ENCODE measurements at places on chromosomes 2 and 18.

GRCh38 chr2:178891265-178891958 lies 84.2 kb upstream of the TTN start:
- DNase-seq, result peak; percentile 62

DNA sequence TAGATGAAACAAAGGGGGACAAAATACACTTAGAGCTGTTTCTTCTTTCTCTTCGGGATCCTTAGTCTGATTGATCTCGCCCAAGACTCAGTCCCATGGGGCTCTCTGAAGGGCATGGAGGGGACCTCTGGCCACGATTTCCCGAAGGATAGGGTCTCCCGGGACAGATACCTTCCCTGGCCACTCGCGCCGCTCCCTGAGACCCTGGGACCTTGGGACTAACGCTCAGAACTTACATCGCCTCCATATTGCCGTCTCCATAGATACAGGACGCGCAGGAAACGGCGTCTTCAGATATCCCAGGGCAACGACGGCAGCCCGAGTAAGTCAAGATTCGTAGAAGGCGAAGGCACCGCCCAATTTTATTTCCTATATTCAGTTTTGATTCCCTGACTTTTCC lies at the start of gene CFAP65:
Gene CFAP65 (minus strand): TSS at position 265 of the 400 bp plus-strand sequence. CDS start 2,468 bp downstream, outside the sequence.
- DNase-seq, result peak; percentile 51

DNA sequence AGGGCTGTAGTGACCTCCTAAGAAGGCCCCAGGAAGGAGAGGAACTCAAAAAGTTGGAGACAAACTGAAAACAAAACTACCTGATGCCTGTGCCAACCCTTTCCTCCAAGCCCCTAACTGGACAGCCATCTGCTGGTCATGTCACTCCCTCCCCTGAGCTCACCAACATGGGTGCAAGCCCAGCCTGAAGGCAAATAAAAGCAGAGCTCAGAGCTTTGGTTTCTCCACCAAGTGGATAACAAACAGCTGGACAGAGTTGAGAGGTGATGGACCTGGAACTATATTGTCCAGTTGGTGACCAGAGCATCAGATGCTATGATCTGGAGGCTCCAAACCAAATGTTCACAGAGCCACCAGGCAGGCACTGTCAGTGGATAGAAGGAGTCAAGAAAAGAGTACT lies 34.6 kb upstream of the MAL start:
- no peak for DNase-seq

- DNase-seq, result peak; percentile 59
Measured at GRCh38 chr2:227805578-227805977, 8.1 kb upstream of the CCL20 start.

DNA sequence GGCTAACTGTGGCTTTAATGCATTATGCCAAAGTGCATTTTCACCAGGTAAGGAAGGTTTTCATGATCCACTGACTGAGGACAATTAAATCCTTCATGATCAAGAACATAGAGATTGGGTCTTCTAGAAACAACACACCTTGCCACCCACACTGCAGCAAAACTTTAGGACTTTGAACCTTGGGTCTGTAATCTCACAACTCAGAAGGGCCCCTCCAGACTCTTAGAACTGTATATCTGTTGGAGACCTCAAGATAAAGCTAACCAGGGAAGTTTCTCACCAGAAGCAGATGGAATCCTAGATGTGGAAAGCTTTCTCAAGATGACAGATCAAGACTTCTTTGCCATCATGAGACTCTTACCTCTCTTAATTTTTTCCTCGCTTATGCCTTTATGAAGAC lies 42.5 kb upstream of the MAT2A start:
- no peak for DNase-seq

- DNase-seq, result peak; percentile 5
Measured at GRCh38 chr2:23008440-23008839, 376.5 kb upstream of the KLHL29 start.

DNA sequence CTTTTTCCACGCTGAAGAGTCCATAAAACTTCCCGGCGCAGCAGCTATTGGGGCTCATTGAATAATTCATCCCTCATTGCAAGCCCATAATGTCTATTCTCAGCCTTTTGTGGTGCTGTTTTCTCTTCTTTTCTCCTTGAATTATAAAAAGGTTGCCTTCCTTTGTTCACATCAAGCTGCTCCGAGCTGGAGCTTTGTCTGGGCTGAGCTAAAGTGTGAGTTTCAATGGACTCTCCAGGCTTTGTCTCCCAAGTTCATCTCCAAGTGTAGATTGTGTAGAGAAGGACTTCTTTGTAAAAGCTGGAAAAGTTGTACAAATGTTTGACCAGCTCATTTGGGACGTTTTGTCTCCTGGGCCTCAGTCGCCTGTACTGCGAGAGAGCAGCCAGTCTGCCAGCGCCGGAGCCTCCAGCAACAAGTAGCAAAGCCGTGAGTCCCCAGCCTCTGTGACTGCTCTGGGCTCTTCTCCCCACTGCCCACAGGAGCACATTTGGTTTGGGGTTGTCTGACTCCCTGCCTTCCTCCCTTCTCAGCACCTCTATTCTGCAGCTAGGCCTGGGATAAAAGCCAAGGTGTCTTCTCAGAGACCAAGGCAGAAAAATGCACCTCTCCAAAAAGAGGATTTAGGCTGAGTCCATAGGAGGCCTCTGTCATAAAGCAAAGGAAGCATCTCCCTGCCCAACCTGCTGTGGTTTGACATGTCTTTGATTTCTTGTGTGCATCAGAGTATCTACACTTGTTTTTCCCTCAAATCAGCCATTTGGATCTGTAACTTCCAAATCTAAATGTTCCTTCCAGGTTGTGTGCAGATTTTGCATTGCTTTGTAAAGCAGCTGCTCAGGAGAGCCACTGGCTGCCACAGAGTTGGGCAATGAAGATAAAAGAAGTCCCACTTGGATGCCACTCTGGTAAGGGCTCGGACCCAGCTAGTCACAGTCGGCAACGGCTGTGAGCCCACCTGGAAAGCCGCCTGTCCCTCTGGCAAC lies 6.4 kb downstream of the PAX3 start:
- DNase-seq, result no peak

DNA sequence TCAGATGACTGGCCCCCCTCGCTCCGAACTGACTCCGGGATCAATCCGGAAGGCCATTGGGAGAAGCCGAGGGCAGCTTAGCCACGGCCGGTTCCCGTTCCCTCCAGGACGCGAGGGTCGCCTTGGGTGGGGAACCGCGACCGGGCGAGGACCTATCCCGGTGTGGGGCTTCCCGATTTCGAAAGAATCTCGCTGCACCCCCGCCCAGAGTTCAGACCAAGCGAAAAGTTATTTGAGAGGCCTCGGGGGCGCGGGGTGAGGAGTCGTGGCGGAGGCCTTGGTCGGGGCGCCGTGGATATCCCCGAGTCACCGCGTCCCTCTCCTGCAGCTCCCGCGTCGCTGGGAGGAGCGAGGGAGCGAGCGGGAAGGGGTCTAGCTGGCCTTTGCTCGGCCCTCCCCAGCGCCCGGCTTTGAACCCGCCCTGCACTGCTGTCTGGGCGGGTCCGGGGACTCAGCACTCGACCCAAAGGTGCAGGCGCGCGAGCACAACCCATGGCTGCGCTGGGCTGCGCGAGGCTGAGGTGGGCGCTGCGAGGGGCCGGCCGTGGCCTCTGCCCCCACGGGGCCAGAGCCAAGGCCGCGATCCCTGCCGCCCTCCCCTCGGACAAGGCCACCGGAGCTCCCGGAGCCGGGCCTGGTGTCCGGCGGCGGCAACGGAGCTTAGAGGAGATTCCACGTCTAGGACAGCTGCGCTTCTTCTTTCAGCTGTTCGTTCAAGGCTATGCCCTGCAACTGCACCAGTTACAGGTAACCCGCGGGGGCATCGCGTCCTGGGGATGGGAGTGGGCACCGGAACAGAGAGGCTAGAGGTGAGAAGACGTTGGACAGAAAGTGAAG lies at the start of gene CYP27A1:
Gene CYP27A1 (plus strand): TSS at position 457 of the 837 bp plus-strand sequence. CDS start 36 bp downstream, at position 493.
- no peak for DNase-seq

- DNase-seq, result peak; percentile 11
Measured at GRCh38 chr2:194867328-194867727, 789.7 kb upstream of the SLC39A10 start.

- no peak for DNase-seq
Measured at GRCh38 chr2:58378152-58378551, 137.0 kb upstream of the FANCL start.

- no peak for DNase-seq
Measured at GRCh38 chr18:63472380-63472779, 4.4 kb upstream of the SERPINB5 start.

DNA sequence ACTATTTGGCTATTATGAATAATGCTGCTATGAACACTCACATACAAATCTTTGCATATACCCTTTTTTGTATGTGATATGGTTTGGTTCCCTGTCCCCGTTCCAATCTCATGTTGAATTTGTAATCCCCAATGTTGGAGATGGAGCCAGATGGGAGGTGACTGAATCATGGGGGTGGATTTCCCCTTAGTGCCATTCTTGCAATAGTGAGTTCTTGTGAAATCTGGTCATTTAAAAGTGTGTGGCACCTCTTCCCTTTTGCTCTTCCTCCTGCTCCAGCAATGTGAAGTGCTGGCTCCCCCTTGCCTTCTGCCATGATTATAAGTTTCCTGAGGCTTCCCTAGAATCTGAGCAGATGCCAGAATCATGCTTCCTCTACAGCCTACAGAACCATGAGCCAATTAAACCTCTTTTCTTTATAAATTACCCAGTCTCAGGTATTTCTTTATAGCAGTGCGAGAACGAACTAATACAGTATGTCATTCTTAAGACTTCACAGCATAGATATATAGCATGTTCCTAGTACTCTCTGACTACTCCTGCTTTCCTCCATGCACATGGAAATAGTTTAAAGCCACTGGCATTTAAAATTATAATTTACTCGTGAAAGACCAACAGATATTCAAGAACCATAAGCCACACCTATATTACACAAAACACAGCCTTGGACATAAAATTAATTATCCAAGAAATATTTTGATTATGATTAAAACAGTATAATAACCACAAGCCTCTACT lies 75.2 kb downstream of the COBLL1 start:
- no peak for DNase-seq

DNA sequence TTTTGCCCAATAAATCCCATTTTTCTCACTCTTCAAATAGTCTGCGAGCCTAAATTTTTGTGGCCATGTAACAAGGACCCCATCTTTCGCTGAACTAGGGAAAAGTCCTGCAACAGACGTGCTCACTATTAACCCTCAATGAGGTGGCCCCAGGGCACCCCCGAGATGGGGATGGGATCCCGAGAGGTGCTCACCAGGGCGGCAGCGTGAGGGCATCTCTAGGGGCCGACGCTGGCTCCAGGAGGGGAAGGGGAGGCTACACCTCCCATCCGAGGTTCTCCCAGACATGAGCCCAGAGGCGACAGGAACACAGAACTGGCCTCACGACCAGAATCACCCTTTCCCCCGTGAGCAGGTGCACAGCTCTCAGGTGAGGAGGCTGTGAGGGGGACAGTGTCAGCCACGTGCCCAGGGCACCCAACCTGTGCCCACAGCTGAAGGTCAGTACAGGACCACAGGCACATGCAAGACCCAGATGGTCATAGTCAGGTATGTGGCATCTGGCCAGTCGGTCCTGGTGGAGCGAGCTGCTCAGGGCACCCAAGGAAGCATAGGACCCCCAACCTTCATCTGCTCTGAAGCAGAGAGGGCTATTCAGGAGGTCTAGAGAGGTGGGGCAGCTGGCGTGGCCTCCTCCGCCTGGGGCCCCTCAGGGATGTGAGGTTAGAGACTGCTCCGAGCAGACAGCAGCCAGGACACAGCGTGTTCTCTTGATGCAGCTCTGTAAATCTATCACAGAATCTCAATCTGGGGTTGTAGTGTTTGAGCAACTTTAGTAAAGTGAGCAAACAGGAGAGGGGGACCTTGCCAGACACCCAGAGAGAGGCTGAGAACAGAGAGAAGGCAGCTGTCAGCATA lies 62.8 kb downstream of the PXDN start:
- no peak for DNase-seq

DNA sequence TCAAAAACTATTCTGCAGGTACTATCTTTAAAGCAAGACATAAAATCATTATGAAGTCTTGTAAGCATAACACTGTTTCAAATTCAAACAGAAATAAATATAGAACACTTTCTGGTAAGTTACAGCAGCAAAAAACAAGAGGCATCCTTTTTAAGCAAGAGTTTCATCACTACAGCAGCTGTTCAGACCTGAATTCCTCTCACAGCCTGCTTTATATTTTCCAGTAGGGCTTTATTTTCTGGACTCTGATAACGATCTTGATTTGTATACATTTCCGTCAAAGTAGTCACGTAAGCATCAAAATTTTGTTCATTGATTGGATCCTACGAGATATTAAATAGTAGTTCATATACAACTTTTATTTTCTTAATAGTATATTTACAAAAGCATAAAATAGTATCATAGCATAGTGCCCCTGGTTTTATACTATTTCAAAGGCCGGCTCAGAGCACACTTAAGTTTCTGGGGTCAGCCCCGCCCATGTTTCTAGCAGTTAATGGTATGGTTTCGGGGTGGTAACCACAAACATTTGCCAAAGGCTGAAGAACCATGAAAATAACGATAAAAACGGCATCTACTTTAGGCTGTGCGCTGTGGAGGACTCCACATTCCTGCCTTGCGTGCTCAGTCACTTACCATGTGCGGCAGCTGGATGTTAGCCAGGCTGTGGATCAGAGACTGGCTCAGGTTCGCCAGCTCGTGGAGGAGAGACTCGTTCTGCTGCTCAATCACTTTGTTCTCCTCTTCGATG lies 47.5 kb upstream of the PXDN start:
- DNase-seq, result peak; percentile 95

Data from fibroblast of upper back skin (primary cell).